NCI-H1436 (cell line): ENCODE measurements at places on chromosomes 3 and 15.
A peak's percentile ranks its signal among the peaks of the same experiment; 100 is the strongest.

GRCh38 chr3:111956995-111957734 is 21.7 kb upstream of the ABHD10 start:
- DNase-seq = peak; percentile 18

- peak; percentile 10 for DNase-seq
These were observed 158.2 kb downstream of the SPATA16 start for GRCh38 chr3:172982736-172983364.

- no peak for DNase-seq
These were observed 317.3 kb downstream of the TLE3 start for GRCh38 chr15:69780374-69780773.

GRCh38 chr3:25355998-25356397 is 72.1 kb upstream of the RARB start:
- no peak for DNase-seq

GRCh38 chr3:30629746-30630145 is 23.3 kb downstream of the TGFBR2 start:
- DNase-seq = no peak

GRCh38 chr15:66743703-66744536 is 41.9 kb downstream of the SMAD6 start:
- DNase-seq = no peak

DNA sequence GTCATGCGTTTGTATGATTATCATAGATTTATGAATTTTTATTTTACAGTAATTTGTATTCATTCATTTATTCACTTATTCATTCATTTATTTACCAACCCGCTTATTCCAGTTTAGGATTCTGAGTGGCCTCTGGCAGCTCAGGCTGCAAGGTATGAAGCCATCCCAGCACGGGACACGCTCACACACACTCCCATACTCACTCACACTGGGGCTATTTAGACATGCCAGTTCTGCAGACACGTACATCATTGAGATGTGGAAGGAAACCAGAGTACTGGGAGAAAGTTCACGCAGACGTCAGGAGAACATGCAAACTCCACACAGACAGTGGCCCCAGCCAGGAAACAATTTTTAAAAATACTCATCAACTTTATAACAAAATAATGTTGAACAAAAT is 5.1 kb downstream of the CDIN1 start:
- no peak for DNase-seq

DNA sequence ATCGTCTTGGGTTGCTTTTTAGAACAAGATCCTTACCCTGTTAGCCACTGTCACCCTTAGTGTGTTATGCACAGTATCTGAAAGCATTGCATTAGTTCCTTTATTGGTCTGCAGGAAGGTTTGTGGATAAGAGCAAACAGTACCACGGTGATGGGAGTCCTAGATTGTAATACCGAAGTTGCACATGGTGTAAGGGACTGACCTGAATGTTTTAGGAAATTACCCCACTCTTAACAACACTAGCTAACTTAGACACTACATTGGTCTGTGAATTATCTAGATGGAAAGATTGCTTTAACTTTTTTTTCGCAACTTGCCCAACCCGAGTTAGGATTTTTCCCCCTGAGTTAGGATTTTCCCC is 1.3 kb downstream of the STT3B start:
- DNase-seq = no peak

DNA sequence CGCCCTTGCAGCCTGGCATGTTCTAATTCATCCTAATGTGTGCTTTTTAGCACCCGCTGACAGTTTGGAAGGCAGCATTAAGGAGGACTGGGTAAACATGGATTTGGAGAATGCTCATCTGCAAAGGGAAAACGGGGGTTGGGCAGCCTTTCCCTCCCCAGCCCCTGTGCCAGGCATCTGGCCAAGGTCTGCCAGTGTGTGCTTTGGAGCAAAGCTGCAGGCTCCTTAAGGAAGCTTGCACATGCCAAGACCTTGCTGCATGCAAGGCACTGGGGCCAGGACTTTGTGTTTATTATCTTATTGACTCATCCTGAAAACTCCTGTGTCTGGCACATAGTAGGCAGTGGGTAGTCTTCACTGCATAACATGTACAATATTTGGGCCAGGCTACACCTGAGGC is 20.1 kb downstream of the FAM3D start:
- DNase-seq = no peak

DNA sequence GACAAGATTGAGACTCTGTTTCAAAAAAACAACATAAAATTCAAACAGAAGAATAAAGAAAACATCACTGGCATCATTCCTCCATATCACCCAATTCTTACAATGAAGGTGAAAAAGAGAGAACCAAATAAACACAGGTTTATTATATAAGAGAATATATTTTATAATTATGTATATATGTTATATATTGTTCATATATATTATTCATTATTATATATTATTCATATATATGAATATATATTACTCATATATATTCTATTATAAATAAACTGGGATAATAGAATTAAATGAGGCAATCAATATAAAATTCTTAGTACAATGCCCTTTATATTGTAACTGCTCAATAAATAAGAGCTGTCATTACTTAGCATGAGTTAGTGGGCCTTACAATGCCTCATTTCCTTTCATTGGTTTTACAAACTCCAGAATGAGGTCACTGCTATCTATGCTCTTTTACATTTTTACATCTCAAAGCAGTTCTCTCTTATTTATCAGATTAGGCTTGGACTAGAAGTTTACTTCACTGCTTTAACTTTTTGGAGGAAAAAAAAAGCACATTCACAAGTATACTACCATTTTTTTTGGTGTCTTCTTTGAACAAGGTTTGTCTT is 135.5 kb upstream of the TTC14 start:
- no peak for DNase-seq

DNA sequence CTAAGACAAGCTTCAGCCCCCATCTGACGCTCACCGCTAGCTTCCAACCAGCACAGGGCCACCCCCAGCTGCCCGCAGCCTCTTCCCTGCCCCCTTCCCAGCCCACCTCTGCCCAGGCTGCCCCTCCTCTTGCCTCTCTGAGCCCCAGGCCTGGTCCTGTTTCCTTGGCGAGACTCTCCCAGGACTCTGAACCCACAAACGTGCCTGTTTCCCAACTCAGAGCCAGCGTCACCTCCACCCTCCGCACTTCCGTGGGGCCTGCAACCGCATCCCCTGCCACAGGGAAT is 35.0 kb downstream of the ZXDC start:
- DNase-seq = no peak

DNA sequence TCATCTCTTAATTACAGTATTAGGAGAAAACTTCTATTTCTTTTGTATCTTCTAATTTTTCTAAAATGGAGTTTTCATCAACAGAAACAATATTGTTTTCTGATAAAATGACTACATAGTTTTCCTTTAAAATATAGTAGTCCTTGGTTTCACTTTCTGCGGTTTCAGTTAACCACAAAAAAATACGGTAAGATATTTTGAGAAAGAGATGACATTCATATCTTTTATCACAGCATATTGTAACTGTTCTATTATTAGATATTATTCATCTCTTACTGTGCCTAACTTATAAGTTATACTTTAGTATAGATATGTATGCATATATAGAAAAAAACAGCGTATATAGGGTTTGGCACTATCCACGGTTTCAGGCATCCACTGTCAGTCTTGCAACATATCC is 2.3 kb downstream of the B4GALT4 start:
- DNase-seq = no peak

GRCh38 chr15:49622561-49622960 is 1.7 kb downstream of the DTWD1 start:
- no peak for DNase-seq

- no peak for DNase-seq
These were observed 140.0 kb downstream of the MEIS2 start for GRCh38 chr15:36960179-36960946.

GRCh38 chr3:126476166-126477060 is 722 bp upstream of the ZXDC start:
- peak; percentile 77 for DNase-seq

DNA sequence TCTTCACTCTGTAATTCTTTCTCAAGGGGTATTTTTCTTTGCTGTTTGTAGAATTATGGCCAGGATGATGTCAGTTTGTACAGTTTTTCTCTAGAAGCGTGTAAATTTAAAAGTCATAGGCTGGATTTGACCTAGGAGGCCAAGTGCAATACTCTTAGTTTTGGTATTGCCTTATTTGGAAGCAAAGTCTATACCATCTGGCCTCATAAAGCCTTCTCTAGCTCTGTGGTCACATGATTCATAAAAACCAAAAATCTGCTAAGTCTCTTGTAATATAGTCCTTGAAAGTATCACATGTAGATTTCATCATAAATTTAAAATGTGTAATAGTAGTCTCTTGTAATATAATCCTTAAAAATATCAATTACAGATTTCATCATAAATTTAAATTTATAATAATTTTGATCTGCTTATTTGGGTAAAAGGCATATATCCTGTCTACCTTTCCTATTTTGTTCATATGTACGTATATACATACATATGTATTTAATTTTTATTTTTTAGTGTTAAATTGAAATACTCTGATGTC is 25.6 kb downstream of the TEX9 start:
- no peak for DNase-seq

GRCh38 chr3:121064121-121064520 is 156.1 kb downstream of the STXBP5L start:
- no peak for DNase-seq

- no peak for DNase-seq
These were observed 43.0 kb upstream of the SEC13 start for GRCh38 chr3:10363935-10364334.

DNA sequence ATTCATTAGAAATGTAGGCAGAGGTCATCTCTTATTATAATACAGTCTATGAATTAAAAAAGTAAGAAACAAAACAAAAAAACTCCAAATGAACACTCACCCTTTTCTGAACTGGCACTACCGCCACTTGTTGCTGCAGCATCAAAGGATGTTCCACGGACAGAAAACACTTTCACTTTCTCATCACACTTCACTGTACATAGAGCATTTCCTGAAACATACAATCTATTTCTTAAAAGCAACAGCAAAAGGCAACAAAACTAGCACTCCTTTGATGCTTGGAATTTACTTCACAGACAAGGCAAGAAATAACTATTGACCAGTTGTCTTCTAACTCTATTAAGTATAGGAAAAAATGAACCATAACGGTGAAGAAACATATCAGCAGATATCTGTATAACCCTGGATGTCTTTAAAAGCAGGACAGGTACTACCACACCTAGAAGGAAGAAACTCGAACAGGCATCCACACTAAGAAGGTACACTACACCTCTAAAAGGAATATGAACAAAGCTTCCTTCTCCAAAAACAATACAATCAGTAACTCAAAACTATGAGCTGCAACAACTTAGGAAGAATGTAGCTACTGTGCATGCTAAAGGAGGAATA is 24.9 kb downstream of the ETFA start:
- DNase-seq = no peak

- DNase-seq = no peak
These were observed 34.2 kb upstream of the SSUH2 start for GRCh38 chr3:8678751-8679150.

- no peak for DNase-seq
These were observed 248.5 kb downstream of the TLE3 start for GRCh38 chr15:69849232-69849610.

DNA sequence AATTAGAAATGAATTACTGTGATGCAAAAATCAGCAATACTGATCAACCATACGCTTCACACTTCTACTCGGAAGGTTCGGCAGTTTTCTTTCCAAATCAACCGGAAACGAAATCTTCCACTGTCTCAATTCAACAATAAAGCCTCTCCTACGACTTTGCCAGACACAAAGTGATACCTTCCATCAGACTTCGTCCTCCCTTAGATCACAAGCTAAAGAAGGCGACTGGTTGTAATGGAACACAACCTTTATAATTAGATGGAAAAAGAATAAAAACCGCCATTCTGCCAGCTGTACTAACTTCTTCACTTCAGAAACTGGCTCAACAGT is 618 bp downstream of the PARL start:
- DNase-seq = no peak

- DNase-seq = no peak
These were observed 17.6 kb downstream of the VGLL4 start for GRCh38 chr3:11626084-11626463.

DNA sequence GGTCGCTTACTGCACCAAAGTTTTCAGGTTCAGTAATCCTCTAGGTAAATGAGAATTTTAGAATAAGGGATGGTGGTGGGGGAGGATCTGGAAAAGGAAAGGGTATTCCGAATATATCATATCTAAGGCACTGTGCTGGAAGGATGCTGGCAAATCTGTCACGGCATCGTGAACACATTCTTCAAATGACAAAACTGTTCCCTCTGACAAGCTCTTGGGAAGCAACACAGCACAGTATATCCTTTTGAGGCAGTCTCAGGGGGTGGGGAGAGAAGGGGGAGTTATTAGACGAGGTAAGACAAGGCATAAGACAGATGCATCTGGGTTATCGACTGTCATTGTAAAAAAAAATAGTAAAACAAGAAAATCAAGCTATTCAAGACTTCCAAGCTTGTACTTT is 289.6 kb upstream of the LRRN1 start:
- no peak for DNase-seq

- DNase-seq = no peak
These were observed 16.5 kb downstream of the LIPC start for GRCh38 chr15:58448331-58448730.

DNA sequence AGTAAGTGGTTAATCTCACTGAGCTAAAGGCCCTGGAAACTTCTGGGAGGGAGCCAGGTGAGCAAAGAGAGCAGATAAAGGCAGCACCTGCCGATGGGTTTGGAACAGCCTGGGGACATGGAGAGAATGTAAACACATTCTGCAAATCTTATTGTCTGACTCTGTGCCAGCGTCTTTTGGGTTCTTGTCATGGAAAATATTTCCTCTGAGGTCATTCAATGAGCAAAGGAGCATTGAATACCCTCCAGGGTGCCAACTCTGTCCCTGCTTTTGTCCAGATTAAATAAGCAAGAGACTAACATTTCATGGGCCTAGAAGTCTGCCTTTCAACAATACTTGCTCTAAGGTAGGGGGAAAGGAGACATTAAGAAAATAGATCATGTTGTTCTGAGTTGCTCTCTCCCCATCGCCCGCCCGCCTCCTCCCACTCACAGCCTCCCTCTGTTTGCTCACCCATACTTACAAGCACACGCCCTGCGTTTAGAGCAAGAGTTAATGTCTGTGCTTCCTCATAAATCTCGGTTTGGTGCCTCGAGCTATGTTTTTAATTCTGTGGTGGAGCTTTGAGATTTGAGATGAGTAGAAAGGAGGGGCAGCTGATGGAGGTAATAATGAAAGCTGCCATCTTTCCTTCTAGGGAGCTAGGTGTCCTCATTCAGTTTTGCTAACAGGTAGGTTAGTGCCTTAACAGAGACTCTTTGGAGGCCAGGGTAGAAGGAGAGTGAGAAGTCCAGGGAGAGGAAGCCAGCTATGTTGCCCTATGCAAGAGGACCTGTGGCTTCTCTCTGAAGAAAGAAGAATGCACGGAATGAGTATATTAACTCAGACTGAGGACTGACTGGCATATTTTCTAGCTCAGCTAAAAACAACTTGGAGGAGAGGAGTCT is 132.9 kb downstream of the TPRG1 start:
- peak; percentile 99 for DNase-seq

- no peak for DNase-seq
These were observed 379.1 kb upstream of the PROK2 start for GRCh38 chr3:72163809-72164634.

GRCh38 chr3:110246796-110247376 is 824.7 kb upstream of the NECTIN3 start:
- DNase-seq = no peak

GRCh38 chr3:23856286-23856685 is 50.5 kb downstream of the UBE2E1 start:
- no peak for DNase-seq
